Kidney (tissue), 22 donors: ENCODE measurements at places on chromosomes 11 and 22. TPM values are rescaled to one million over a fixed set of nuclear protein-coding genes. Genes with fewer than 3 reads are reported as not detected.

FDXACB1 gene
- polyA plus RNA-seq, result 1.5 TPM

RBM14 gene
- polyA plus RNA-seq, result 35.9 TPM

C11orf16 gene
- polyA plus RNA-seq, result 0.28 TPM

SLC22A9 gene
- not detected for polyA plus RNA-seq

OR56A1 gene
- polyA plus RNA-seq, result not detected

GRCh38 chr22:32577591-32577990, 103.0 kb downstream of the FBXO7 start:
- no peak for DNase-seq

- DNase-seq, result peak; percentile 82
These were observed 15.4 kb downstream of the C11orf24 start for GRCh38 chr11:68256331-68256741.

- no peak for DNase-seq
These were observed 28.9 kb downstream of the RAB39A start for GRCh38 chr11:107957109-107957588.

DNA sequence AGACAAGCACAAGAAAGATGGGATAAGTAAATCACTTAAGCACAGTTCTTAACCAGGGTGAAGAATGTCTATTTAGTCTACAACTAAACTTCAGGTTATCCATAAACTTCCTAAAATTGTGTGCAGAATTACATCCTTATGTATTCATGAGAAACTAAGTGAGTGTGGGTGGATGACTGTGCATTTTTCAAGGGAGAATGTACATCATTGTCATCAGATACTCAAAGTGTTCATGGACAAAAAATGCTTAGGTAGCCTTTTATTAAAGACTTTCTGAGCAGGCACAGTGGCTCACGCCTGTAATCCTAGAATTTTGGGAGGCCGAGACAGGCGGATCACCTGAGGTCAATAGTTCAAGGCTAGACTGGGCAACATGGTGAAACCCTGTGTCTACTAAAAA, 2023.8 kb downstream of the LRRC4C start:
- DNase-seq, result no peak

GRCh38 chr11:96026310-96026709, 102.4 kb upstream of the MTMR2 start:
- no peak for DNase-seq

- DNase-seq, result no peak
These were observed 52.7 kb upstream of the GRAMD1B start for GRCh38 chr11:123377355-123377754.

DNA sequence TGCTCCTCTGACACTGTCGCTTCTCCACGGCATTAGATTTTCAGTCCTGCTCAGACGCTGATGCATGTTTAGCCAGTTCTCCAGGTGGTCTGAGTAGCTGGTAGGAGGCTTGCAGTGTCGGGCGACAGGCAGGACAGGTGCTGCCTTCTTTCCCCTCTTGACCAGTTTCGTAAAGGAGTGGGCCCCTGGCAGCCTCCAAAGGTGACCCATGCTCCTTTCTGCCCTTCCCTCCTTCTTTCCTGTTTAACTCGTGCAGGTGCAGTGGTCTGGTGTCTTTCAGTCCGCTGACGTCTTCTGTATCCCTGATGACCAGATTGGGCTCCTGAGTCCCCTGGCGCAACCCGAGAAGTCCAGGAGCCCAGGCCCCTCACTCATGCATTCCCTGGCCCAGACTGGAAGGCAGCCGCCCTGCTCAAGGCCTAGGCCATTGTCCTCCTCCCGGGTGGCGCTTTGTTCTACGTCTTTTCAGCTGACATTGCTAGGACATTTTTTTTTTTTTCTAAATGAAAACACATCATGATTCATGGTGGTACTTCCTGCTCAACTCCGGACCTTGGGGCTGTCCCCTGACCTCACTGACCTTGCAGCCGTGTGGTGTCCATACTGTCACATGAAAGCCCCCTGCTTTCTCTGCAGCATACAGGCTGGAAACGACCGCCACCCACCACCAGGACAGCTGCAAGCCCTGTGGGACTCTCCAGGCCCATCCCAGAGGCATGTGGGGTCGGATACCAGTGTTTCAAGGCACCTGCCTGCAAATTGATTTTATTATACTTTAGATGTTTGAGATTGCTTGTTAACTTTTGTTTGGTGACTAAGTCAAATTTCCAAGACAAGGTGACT, 25.5 kb upstream of the TXNRD2 start:
- DNase-seq, result no peak

GRCh38 chr11:22668005-22668796, 1.8 kb downstream of the GAS2 start:
- no peak for DNase-seq

- DNase-seq, result peak; percentile 3
These were observed 111.9 kb downstream of the EHF start for GRCh38 chr11:34732831-34733230.

GRCh38 chr11:27209562-27210005, 153.4 kb downstream of the CCDC34 start:
- no peak for DNase-seq

- DNase-seq, result no peak
These were observed 70.4 kb downstream of the LDLRAD3 start for GRCh38 chr11:36013950-36014897.

DNA sequence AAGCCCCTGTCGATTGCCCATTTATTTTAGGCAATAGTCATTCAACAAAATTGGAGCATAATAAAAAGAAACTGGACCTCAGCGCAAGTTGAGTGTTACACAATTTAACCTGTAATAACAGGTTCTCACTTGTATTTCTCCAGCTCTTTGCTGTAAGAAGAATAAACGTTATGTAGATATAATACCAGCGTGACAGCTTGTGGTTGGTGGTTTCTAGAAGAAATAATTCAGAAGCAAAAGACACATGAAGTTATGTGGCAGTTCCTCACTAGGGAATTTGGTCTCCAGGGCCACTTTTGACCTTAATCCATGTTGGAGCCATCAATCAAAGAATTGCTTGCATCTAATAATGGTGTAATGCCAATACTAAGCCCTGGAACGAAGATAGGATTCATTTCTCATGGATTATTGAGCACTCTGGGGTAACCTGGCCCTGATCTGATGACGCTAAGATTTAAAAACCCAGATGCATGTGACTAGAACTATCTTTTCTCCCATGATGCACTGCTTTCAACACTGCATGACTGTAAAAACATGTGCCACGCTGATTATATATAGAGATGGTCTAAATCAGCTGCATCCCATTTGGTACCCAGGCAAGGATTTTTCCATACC, 129.7 kb upstream of the LDLRAD3 start:
- DNase-seq, result no peak
